ENCODE measurements at places on chromosomes 1 and 21.

DNA sequence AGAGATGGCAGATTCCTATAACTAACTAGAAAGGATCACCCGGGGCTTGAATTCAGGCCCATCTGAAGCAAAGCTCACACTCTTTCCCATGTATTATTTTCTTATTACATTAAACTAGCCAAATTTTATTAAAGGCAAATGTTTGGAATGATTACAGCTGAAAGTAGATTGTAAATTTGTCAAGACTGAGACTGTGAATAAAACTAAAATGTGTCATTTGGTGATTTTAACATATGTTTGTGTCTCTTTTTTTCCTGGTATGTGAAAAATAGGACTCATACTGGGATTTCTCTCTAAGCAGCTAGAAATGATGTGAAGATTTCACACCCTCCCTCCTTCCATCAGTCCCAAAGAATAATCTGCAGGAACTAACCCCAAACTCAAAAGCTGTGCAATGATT, 19.1 kb upstream of the KIAA0040 start:
- DNase-seq = no peak

- no peak for DNase-seq
Measured at GRCh38 chr1:2927393-2928360, 93.6 kb upstream of the ACTRT2 start.

GRCh38 chr21:46069719-46070279, 28.1 kb upstream of the COL6A2 start:
- DNase-seq = peak; percentile 65

- DNase-seq = peak; percentile 100
Measured at GRCh38 chr21:42496120-42496838, at the start of gene RSPH1. RSPH1 (minus strand) TSS chr21:42496224; CDS start chr21:42496186, 38 bp downstream.

- DNase-seq = no peak
Measured at GRCh38 chr1:206732508-206732907, 38.1 kb upstream of the IL19 start.
